Stimulated activated CD8-positive, alpha-beta memory T cell treated with anti-CD3 and anti-CD28 coated beads, Interleukin-7, amount 100 ng/mL, for 1 hour (primary cell): ENCODE measurements at places on chromosomes 1 and 21.
A peak's percentile ranks its signal among the peaks of the same experiment; 100 is the strongest.

GRCh38 chr1:37238364-37239224 lies 204.3 kb upstream of the GRIK3 start:
- DNase-seq = no peak

- peak; percentile 52 for DNase-seq
Observed at GRCh38 chr1:35451125-35451528, 106.1 kb downstream of the KIAA0319L start.

GRCh38 chr1:227849251-227849650 lies 33.8 kb downstream of the PRSS38 start:
- no peak for DNase-seq

DNA sequence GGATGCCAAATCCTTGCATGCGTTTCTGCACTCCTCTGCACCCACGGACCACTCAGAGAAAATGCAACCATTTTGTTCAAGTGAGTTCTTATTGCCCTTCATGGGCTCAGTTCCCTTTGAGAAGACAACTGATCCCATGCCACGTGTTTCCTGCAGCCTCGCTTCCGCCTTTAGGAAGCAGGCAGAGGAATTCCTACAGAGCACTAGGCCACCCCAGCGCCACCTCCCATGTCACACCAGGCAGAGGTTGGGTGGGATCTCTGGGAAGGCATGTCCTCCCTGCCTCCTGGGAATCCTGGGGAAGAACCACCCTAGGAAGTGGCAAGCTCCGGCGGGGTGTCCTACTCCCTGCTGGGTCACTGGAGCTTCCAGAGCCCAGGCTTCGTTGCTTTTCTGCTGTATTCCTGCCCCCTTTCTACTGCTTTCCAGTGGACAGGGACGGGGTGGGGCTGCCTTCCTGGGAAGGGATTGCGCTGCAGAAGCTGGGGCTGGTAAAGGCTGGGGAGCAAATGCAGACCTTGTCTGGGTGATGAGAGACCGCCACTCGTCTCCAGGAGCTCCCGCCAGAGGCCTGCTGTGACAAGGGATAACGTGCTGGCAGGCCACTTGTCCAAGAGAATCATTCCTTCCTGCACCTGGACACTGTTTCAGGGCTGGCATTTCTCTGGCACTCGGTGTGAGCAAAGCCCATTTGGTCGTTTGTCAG lies 478.2 kb upstream of the VAMP3 start:
- no peak for DNase-seq

DNA sequence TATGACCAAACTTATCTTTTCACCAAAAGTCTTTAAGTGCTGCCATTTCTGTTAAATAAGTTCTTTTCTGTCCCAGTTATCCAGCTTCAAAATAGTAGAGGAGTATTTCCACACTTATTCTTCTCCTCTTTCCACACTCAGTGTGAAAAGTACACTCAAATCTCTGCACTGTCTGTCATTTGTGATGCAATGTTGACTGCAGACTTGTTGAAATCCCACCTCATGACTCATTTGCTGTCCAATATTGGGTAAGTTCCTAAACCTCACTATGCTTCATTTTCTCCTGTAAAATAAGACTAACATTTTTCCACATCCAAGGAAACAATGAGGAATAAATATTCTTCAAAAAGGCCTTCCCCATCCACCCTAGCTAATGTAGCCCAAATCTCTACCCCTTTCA lies 17.5 kb downstream of the LRRIQ3 start:
- no peak for DNase-seq

GRCh38 chr21:36047139-36047538 lies 13.2 kb downstream of the SETD4 start:
- no peak for DNase-seq
